Activated CD4-positive, alpha-beta T cell treated with anti-CD3 and anti-CD28 coated beads for 36 hours (primary cell): ENCODE measurements at places on chromosomes 7 and 10. TPM values are rescaled to one million over a fixed set of nuclear protein-coding genes. Genes with fewer than 3 reads are reported as not detected.

ARMC10 gene
- 50.1 TPM for total RNA-seq

MYO3A gene
- not detected for total RNA-seq

CALHM1 gene
- total RNA-seq, result not detected

CALY gene
- not detected for total RNA-seq

RFC2 gene
- total RNA-seq, result 123 TPM

TAF5 gene
- total RNA-seq, result 11.4 TPM

UTF1 gene
- total RNA-seq, result not detected

GRCh38 chr7:82442492-82443035 lies 1.0 kb downstream of the CACNA2D1 start:
- peaks cover 31% of the 10 kb centered on the region for H3K27me3 ChIP-seq
- peaks cover 4% of the 10 kb centered on the region for H3K4me1 ChIP-seq
- no peak for DNase-seq
- peaks cover 3% of the 10 kb centered on the region for H3K36me3 ChIP-seq

GRCh38 chr10:104255311-104255981 lies 754 bp downstream of the GSTO1 start:
- peaks cover 45% of the 10 kb centered on the region for H3K36me3 ChIP-seq
- H3K27me3 ChIP-seq, result no peaks in the 10 kb centered on the region
- peaks cover 61% of the 10 kb centered on the region for H3K4me1 ChIP-seq
- H3K4me3 ChIP-seq, result peak overlapping the region; percentile 85

DNA sequence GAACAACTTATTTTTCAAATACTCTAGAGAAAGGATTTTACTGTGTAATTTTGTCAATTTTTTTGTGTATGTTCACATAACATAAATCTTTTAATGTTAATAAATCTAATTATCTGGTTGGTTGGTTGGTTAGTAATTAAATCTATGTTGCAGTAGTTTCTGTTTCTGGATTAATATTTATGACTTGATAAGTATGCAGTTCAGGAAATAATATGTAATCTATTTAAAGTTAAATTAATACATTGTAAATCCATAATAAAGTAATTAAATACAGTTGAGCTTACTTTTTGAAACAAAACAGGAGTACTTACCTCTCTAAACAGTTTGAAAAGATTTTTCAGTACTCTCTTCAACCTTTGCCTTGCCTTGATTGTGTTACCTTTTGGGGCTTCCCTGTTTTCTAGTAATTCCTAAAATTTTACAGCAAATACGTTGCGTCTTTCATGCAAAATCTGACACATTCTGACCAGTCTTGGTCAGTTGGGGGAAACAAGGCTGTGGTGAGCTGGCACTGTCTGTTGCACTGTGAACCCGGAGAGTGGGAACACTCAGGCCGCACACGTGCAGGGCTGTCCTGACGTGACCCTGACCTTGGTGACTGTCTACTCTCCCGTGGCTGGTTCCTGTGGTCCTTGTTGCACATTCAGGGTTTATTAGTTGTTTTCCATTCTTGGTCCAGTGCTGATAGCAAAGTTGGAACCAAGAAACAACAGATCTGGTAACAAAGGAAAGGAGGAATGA lies 45.6 kb upstream of the FGL2 start:
- no peaks in the 10 kb centered on the region for H3K36me3 ChIP-seq
- no peaks in the 10 kb centered on the region for H3K27me3 ChIP-seq
- H3K4me3 ChIP-seq, result no peak overlapping the region
- H3K4me1 ChIP-seq, result no peaks in the 10 kb centered on the region
- no peak for DNase-seq
- no peak overlapping the region for H3K27ac ChIP-seq

GRCh38 chr7:42869131-42870020 lies 42.5 kb downstream of the C7orf25 start:
- H3K36me3 ChIP-seq, result peaks cover 5% of the 10 kb centered on the region
- H3K27ac ChIP-seq, result peak overlapping the region; percentile 53
- H3K4me1 ChIP-seq, result peaks cover 20% of the 10 kb centered on the region
- H3K4me3 ChIP-seq, result peak overlapping the region; percentile 1
- peaks cover 17% of the 10 kb centered on the region for H3K27me3 ChIP-seq

- no peaks in the 10 kb centered on the region for H3K36me3 ChIP-seq
- DNase-seq, result no peak
- peaks cover 8% of the 10 kb centered on the region for H3K27me3 ChIP-seq
- H3K4me1 ChIP-seq, result no peaks in the 10 kb centered on the region
Observed at GRCh38 chr10:88687853-88688467, 18.1 kb upstream of the LIPK start.

DNA sequence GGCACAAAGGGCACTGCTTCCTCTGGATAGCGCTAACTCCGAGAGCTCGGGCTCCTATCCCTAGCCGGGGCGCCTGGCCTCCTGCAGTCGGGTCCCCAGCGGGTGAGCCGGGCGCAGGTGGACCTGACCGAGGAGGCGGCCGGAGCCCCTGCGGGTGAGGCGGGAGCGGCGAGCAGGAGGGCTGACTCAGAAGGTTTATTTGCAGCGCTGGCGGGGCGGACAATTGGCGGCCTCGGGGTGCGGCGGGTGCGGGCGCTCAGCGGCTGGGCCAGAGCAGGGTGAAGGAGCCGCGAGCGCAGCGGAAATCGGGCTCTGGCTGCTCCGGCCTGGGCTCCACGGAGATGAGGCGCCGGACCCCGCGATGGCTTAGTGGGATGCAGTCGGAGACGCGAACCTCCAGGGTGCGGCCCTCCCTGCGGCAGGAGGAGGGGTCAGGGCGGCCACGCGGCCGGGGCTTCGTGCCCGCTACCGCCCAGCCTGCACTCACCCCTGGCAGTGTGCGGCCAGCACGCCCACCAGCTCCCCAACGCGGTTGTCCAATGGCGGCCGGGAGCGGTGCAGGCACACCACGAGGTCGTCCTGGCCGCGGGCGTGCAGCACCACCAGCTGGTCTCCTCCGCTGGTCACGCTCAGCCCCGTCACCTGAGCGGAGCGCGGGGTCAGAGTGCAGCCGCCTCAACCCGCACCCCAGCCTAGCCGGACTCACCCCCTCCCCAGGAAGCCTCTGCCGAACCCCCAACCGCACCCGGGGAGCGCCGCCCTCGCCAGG lies 16.1 kb downstream of the MYO1G start:
- no peak overlapping the region for H3K27ac ChIP-seq
- H3K4me3 ChIP-seq, result no peak overlapping the region
- H3K4me1 ChIP-seq, result peaks cover 20% of the 10 kb centered on the region
- no peaks in the 10 kb centered on the region for H3K27me3 ChIP-seq
- DNase-seq, result peak; percentile 35

GRCh38 chr7:959271-959670 lies 4.8 kb upstream of the ADAP1 start:
- DNase-seq, result no peak
- no peaks in the 10 kb centered on the region for H3K36me3 ChIP-seq
- H3K4me3 ChIP-seq, result no peak overlapping the region
- peaks cover 4% of the 10 kb centered on the region for H3K4me1 ChIP-seq

DNA sequence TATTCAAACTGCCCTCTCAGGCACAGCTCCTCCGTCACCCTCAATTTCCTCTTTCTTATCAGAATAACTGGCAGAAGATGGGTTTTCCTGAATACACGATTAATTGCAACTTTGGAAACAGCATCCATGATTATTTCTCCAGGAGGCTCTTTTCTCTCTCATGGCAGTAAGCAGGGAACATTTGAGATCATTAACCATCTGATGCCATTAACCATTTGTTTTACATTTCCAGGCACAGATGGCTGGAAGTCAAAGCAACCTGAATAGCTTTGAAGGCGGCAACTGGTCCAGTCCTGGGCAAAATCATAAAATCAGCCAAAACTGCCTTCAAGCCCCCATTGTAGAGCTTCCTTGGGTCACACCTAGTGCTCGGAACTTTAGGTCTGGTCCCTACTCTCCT lies 289.5 kb upstream of the AOAH start:
- no peak overlapping the region for H3K27ac ChIP-seq
- DNase-seq, result no peak
- H3K4me3 ChIP-seq, result no peak overlapping the region
- no peaks in the 10 kb centered on the region for H3K27me3 ChIP-seq
- peaks cover 2% of the 10 kb centered on the region for H3K4me1 ChIP-seq

- no peaks in the 10 kb centered on the region for H3K36me3 ChIP-seq
- no peak overlapping the region for H3K27ac ChIP-seq
Observed at GRCh38 chr10:120555842-120556532, 99.0 kb downstream of the PLPP4 start.

DNA sequence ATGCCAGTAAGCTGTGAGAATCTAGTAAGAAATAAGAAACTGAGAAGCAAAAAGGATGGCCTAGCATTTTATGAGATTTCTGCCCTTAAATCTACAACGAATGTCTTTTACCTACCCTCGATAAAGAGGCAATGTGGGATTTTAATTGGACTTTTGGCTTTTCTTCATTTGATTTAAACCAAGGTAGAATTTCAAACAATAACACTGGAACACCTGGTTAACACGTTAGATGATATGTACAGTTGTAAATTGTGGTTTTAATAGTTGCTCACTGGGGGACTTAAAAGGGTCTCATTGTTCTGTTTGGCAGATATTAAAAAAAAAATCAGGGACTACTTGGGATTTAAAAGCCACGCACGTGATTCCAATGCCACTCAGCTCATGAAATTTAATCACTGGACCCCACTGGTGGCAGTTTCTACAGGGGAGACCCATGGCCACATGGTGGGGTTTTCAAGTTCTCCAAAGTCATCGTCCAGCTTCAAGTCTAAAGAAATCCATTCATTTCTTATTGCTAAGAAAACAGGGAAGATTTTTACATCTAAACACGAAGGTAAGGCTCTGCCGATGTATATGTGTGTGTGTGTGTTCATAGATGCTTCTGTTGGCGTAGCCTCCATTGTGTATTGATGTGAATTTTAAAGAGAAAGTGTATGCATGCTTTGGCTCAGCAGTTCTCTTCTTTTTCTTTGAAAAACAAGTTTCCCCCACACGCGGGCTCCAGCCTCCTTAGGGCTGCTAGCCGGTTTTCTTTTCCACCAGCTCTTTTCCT lies 588.6 kb upstream of the MKI67 start:
- H3K36me3 ChIP-seq, result no peaks in the 10 kb centered on the region
- DNase-seq, result no peak
- no peaks in the 10 kb centered on the region for H3K4me1 ChIP-seq
- H3K4me3 ChIP-seq, result no peak overlapping the region

DNA sequence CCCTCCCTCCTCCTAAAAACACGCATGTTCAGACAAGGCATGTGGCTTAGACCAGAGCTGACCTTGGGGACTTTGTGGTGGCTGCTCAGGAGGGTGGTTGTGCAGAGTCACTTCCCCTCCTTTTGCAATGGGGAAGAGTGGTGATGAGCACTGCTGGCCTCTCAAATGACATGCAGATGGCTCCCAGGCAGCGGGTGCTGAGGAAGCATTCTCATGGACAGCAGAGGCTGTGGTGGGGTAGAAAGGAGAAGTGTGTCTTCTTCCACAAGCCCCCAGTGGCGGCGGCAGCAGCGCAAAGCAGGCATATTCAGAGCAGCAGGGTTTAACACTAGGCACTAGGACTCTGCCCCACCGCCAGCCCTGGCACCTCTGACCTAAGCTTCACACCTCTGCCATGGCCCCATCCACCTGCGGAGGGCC lies 105.9 kb upstream of the ANLN start:
- H3K36me3 ChIP-seq, result no peaks in the 10 kb centered on the region
- H3K27ac ChIP-seq, result peak overlapping the region; percentile 72
- no peaks in the 10 kb centered on the region for H3K27me3 ChIP-seq
- H3K4me3 ChIP-seq, result no peak overlapping the region
- peak; percentile 27 for DNase-seq
- peaks cover 76% of the 10 kb centered on the region for H3K4me1 ChIP-seq

DNA sequence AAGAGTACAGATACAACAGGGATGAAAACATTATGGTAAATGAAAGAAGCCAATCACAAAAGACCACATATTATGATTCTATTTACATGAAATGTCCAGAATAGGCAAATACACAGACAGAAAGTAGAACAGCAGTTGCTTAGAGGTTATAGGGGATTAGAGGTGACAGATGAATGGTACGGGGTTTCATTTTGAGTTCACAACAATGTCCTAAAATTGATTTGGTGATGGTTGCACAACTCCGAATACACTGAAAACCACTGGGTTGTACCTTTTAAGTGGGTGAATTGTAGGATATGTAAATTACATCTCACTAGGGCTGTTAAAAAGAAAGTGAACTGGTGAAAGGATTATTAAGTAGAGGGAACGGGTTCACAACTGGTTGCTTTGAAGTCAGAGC lies 76.3 kb upstream of the MRLN start:
- no peak overlapping the region for H3K4me3 ChIP-seq
- DNase-seq, result no peak
- peaks cover 54% of the 10 kb centered on the region for H3K36me3 ChIP-seq
- peaks cover 31% of the 10 kb centered on the region for H3K4me1 ChIP-seq

GRCh38 chr10:91700788-91701444 lies 68.0 kb upstream of the PPP1R3C start:
- H3K27ac ChIP-seq, result no peak overlapping the region
- no peaks in the 10 kb centered on the region for H3K4me1 ChIP-seq
- no peak overlapping the region for H3K4me3 ChIP-seq
- H3K27me3 ChIP-seq, result peaks cover 2% of the 10 kb centered on the region
- no peaks in the 10 kb centered on the region for H3K36me3 ChIP-seq

DNA sequence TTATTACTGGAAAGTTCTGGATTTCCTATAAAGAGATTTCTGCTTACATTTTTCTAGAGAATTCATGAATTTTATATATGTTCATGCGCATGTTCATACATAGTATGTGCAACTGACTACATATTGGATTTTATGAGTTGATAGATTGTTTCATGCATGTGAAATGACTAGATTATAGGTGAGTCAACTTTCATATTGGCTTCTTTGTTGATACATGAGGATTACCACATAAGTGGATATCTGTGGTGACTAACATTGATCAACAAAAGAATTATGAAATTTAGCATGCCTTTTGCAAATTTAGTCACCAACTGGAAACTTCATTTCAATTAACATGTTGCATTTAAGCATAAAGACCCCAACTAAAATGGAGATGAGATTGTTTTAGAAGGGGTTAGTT lies 99.0 kb downstream of the GNAT3 start:
- H3K27me3 ChIP-seq, result no peaks in the 10 kb centered on the region
- no peaks in the 10 kb centered on the region for H3K36me3 ChIP-seq
- H3K27ac ChIP-seq, result no peak overlapping the region
- no peak overlapping the region for H3K4me3 ChIP-seq

DNA sequence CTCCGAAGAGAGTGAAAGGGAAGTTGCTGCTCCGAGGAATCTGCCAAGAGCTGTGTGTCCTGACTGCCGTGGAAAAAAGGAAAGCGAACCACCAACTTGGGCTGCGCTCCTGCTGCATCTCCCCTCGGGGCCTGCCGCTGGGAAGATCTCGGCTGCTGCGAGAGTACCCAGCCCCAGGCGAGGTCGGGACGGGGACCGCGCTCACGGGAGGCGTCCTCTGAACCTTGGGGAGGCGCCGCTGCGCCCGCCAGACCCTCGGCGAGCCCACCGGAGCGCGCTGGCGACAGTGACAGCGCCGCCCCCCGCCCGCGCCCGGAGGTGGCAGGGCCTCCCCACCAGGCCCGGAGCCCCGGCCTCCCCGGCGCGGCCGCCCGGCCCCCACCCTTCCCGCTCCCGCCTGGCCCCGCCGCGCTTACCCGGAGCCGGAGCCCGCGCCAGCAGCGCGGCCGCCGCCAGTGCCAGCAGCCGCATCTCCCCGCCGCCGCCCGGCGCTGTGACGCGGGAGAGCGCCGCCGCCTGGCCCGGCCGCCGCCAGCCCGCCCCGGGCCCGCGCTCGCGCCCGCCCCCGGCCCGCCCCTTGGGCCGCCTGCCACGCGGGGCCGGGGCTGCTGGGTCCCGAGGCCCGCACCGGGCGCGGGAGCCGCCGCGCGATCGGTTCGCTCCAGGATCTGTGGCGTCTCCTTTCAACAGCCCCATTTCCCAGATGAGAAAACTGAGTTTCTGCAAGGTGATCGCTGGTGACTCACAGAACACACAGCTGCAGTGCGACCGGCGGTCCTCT lies at the start of gene VSTM4:
VSTM4 (minus strand) TSS at position 508 of the 781 bp plus-strand sequence; CDS start at position 471, 37 bp downstream.
- H3K36me3 ChIP-seq, result no peaks in the 10 kb centered on the region
- H3K27ac ChIP-seq, result peak within 1 kb of the TSS; percentile 51
- DNase-seq, result peak; percentile 33
- peak within 1 kb of the TSS; percentile 43 for H3K4me3 ChIP-seq
- peaks cover 2% of the 10 kb centered on the region for H3K4me1 ChIP-seq
